ENCODE measurements at places on chromosomes 3 and 15.

DNA sequence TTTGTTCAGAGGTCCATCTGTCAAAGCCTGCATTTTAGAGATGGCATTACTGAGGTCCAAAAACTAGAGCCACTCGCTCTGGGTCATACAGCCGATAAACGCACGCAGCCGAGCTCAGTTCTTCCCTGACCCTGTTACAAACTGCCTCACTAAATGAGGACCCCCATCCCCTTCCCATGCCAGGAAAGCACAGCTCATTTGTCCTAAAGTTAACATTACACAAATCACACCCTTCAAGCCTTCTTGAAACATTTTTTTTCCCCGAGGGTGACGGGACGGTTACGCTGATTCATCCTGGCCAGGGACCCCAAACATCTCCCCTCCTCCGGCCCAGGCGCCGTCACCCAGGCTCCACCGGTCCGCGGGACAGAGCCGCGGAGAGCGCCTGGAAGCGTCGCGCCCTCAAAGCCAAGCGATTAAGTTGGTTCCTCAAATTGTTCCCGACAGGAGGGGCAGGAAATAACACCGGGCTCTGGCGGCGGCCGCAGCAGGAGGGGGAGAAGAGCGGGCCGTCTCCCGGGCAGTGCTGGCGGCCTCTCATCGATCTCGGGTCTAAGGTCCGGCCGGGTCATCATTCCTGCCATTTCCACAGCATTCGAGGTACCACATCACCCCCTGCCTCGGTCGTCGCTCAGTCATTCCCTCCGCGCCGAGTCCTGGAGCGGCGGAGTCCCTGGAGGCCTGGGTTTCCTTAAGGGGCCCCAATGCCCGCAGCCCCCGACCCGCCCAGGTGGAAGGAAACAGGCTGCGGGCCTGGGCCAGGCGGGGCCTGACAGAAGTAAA is 619 bp upstream of the CMTM8 start:
- DNase-seq = no peak

DNA sequence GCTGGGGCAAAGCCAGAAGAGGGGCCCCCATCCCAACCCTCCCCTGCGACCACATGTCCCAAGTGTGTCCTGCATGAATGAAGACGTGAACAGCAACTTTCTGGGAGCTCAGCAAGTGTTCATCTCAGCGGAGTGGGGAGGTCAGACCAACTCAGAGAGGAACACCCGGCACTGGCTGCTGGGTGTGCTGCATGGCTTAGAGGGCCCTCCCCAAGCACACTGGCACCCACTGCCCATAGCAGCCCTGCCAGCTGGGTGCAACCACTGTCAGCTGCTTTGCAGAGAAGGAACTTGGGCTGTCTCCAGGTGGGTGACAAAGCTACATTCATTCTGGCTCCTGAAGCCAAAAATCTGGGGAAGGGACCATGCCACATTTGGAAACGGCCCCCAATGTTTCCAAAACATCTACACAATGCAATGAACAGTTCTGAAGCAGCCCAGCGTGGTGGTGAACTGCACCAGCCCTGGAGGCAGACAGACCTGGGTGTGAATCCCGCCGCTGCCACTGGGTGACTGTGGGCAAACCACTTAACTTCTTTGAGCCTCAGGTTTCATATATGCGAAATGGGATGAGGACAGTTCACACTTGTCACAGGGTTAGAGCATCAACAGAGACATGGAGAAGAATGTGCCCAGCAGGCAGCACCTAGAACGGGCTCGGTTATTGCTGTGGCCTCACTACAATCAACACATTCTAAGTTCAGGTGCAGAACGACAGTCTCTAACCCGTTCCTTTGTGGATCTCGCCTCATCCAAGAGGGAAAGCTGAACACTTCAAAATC is 145.4 kb downstream of the NUP210 start:
- no peak for DNase-seq

GRCh38 chr3:13145826-13146642 is 72.8 kb upstream of the IQSEC1 start:
- DNase-seq = no peak

DNA sequence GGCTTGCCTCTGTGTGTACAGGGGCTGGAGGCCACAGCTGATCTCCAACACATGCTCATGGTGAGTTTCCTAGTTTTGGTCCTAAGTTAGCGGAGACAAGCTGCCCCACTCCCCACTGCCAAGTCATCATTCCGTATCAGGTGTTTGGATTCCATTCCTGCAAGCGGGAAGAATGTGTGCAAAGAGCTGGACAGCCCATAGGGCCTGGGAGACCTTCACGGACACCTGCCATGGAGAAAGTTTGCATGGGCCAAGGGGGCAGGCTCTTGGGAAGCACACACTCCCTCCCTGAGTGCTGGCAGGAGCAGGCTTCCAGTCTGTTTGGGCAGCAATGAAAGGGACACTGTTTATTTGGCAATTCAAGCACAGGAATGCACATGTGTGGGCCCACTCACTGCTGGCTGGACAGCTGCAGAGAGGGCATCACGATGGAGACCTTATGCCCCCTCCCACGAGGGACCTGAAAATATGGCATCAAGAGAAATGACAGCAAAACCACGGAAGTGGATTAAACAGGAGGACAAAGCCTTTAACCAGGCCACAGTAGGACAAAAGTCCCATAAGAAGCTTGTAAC is 149.7 kb downstream of the KLF13 start:
- no peak for DNase-seq

- no peak for DNase-seq
These were observed 49.5 kb downstream of the EFCAB12 start for GRCh38 chr3:129378949-129379348.

DNA sequence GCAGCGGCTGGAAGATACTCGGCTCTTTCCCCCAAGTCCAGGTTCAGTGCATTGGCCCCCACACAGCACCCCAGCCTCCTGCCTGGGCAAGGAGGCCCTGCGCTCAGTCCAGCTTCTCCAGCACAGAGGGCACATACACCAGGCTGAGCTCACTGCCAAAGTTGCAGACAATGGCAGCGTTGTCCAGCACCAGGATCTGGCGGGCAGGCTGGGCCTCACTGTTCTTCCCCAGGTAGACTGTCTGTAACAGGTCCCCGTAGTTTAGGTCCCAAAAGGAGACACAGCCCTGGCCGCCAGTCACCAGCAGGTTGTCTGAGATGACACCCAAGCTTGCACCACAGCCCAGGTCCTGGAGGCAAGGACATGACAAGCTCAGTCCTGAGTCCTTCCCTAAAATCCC is 32.9 kb downstream of the PTPN23 start:
- no peak for DNase-seq

Data from HL-60 (cell line).